H7 (cell line): ENCODE measurements at places on chromosomes 5 and 9. TPM values are rescaled to one million over a fixed set of nuclear protein-coding genes. Genes with fewer than 3 reads are reported as not detected.

Gene POLR3G
- total RNA-seq: 126 and 169 TPM in 2 replicates

Gene ENTPD2
- not detected in 2 replicates for total RNA-seq

- DNase-seq: no peak
Measured at GRCh38 chr5:66291771-66292170, 147.7 kb downstream of the SREK1 start.

GRCh38 chr9:136728548-136729123, 14.1 kb downstream of the LCN10 start:
- peak; percentile 90 for DNase-seq

DNA sequence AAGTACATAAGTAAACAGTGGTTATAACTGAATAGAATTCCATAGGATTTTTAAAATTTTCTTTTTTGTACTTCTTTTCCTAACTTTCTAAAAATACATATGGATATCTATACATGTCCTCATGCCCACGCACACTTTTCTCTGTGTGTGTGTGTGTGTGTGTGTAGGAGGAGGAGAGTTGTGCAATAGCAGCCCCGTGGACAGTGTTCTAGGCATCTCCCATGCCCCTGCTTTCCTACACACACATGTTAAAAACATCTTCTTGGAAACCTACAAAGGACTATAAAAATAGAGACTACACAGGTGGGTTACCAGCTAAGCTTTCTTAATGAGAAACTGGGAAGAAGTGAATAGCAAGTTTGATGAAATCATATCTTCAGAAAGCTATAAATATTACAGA, 19.8 kb upstream of the HEXB start:
- no peak for DNase-seq
